ENCODE measurements at places on chromosomes 3 and 15. TPM values are rescaled to one million over a fixed set of nuclear protein-coding genes. Genes with fewer than 3 reads are reported as not detected.

Gene HIGD2B
- not detected for total RNA-seq

Gene ADIPOQ
- total RNA-seq, result not detected

Gene CFAP100
- not detected for total RNA-seq

Gene CACNA1D
- total RNA-seq, result 0.26 TPM

Gene C3orf22
- not detected for total RNA-seq

Gene STRIT1
- total RNA-seq, result not detected

Gene VIPR1
- total RNA-seq, result 1.2 TPM

Measured in epithelial cell of alveolus of lung (primary cell).